ENCODE measurements at places on chromosomes 3 and 15. TPM values are rescaled to one million over a fixed set of nuclear protein-coding genes. Genes with fewer than 3 reads are reported as not detected.

The CSTA gene
- not detected for polyA plus RNA-seq

The CRYGS gene
- polyA plus RNA-seq = 0.34 TPM

The TICRR gene
- polyA plus RNA-seq = not detected

The GABRB3 gene
- polyA plus RNA-seq = not detected

The RTP3 gene
- not detected for polyA plus RNA-seq

- no peak for DNase-seq
- H3K27ac ChIP-seq = no peak overlapping the region
- H3K27me3 ChIP-seq = peaks cover 15% of the 10 kb centered on the region
- H3K4me1 ChIP-seq = peaks cover 3% of the 10 kb centered on the region
Measured at GRCh38 chr3:13748276-13748879, 131.5 kb downstream of the WNT7A start.

DNA sequence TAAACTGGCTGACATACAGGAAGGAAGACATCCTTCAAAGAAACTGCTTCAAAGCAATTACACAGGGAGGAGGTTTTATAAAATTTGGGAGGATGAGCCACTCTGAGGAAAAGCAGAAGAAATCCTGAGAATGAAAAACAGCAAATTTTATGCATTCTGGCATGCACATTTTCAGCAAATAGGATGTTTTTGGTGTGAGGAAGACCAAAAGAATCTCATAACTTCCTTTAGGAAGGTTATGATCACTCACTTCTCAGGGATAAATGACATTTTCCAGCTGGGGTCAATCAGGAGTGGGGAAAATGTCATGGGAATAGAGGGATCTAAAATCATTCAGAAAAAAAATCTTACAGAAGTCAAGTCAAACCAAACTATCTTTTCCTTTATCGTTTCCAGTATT is 371.7 kb upstream of the CNTN6 start:
- H3K27ac ChIP-seq = no peak overlapping the region
- H3K27me3 ChIP-seq = no peaks in the 10 kb centered on the region
- no peak for DNase-seq
- no peaks in the 10 kb centered on the region for H3K36me3 ChIP-seq

GRCh38 chr3:37715358-37715757 is 146.3 kb upstream of the CTDSPL start:
- H3K4me3 ChIP-seq = no peak overlapping the region
- no peak overlapping the region for H3K27ac ChIP-seq
- no peaks in the 10 kb centered on the region for H3K4me1 ChIP-seq
- no peaks in the 10 kb centered on the region for H3K27me3 ChIP-seq
- H3K36me3 ChIP-seq = no peaks in the 10 kb centered on the region
- DNase-seq = no peak

DNA sequence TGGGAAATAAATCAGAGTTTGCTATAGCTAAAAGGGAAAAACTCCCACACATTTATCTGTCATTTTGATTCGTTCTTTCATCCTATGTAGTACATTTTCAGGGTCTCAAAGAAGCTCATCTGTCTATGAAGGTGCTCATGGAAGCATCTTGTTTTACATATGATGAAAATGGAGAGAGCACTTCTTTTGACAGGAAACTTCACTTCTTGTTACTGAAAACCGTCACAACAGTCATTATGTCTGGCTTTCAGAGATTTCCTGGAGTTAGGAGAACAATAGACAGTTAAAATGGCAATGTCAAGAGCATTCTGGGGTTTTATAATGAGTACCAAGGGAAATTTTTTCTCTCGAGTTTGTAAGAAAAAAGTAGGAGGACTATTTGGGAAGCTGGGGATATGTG is 83.3 kb downstream of the TMEM108 start:
- no peak overlapping the region for H3K4me3 ChIP-seq

- peaks cover 4% of the 10 kb centered on the region for H3K36me3 ChIP-seq
- H3K4me3 ChIP-seq = no peak overlapping the region
- no peak for DNase-seq
- no peaks in the 10 kb centered on the region for H3K27me3 ChIP-seq
- H3K27ac ChIP-seq = no peak overlapping the region
Measured at GRCh38 chr3:105493305-105493892, 126.7 kb downstream of the ALCAM start.

DNA sequence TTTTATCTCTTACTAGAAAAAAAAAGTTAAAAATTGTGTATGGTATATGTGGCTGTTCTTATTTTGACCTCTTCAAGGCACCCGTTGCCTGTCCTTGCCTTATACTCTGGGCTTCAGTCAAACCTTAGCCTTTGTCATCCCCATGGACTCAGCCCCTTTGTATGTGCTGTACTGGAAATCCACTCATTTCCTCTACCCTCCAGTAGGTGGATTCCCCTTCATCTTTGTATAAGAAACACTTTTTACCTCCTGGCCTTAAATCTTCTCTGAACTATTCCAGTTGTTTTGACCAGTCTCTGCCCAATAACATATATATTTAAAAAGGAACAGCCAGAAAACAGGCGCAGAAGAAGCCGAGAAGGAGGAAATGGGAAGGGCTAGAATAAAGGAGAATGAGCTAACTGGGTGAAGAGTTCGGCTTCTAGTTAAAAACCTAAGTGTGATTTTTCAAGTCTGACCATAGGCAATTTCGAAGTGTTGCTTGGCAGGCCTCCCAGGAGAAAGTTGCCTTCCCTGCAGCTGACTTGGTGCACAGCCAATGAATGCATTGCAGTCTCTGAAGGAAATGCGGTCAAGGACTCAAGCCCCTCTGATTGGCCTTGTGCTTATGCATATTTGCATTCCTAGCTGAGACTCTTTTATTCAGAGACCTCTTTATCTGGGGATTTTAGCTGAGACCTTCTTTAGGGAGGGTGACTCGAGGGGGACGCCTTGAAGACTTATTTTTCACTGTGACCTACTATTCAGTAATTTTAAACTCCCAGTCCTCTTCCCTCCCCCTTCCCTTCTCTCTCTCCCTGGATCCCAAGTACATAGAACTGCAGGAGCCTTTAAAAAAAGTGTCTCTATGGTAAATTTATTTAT is 277.4 kb downstream of the ROBO1 start:
- H3K27ac ChIP-seq = no peak overlapping the region
- H3K36me3 ChIP-seq = no peaks in the 10 kb centered on the region
- DNase-seq = no peak

GRCh38 chr15:39290711-39291435 is 290.0 kb upstream of the THBS1 start:
- no peak overlapping the region for H3K27ac ChIP-seq
- H3K4me3 ChIP-seq = no peak overlapping the region
- H3K4me1 ChIP-seq = no peaks in the 10 kb centered on the region
- no peak for DNase-seq
- no peaks in the 10 kb centered on the region for H3K36me3 ChIP-seq

DNA sequence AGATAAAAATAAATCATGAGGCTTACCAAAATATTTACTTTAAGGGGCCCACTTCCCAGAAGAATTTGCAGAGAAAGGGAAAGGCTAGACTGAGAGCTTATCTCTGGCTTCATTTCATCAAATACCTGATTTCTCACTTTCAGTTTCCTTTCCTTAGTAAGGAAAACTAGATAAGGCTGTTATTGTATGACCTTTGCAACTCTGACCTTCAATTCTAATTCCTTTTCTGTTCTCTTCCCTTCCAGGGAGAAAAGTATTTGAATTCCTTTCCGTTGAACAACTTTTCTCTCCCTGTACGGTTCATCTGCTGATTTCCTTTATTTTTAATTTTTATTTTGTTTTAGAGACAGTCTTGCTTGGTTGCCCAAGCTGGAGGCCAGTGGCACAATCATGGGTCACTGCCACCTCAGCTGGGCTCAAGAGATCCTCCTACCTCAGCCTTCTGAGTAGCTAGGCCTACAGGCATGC is 7.1 kb upstream of the PXK start:
- no peaks in the 10 kb centered on the region for H3K36me3 ChIP-seq
- H3K27ac ChIP-seq = peak overlapping the region; percentile 36
- peaks cover 10% of the 10 kb centered on the region for H3K4me1 ChIP-seq
- DNase-seq = no peak
- no peak overlapping the region for H3K4me3 ChIP-seq

- H3K36me3 ChIP-seq = no peaks in the 10 kb centered on the region
- no peak overlapping the region for H3K4me3 ChIP-seq
- H3K27me3 ChIP-seq = no peaks in the 10 kb centered on the region
- DNase-seq = no peak
- no peak overlapping the region for H3K27ac ChIP-seq
Measured at GRCh38 chr15:79756365-79756764, 140.4 kb downstream of the MTHFS start.
